ENCODE measurements at places on chromosomes 5 and 9.

GRCh38 chr9:23438299-23438907, 387.6 kb downstream of the ELAVL2 start:
- no peak for DNase-seq

GRCh38 chr9:26722755-26723154, 169.8 kb downstream of the CAAP1 start:
- DNase-seq = no peak

DNA sequence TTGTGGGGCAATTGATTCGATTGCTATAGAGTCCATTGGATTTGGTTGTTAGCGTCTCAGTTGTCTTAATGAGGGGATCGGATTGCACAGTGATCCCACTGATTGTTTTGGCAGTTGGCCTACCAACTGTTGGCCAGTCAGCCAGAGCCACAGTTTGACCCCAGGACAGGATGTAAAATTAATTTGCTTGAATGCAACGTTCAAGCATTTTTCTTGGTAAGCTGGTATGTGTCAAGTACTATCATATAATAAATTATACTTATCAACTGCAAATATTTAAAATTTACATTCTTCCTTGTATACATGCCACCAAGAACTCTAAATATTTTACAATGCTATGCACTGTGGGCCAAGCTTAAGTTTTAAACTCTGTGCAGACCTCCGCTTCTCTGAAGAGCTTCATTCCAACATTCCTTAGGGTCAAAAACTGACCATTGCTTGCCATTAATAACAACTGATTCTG, 80.4 kb upstream of the OSMR start:
- DNase-seq = no peak

DNA sequence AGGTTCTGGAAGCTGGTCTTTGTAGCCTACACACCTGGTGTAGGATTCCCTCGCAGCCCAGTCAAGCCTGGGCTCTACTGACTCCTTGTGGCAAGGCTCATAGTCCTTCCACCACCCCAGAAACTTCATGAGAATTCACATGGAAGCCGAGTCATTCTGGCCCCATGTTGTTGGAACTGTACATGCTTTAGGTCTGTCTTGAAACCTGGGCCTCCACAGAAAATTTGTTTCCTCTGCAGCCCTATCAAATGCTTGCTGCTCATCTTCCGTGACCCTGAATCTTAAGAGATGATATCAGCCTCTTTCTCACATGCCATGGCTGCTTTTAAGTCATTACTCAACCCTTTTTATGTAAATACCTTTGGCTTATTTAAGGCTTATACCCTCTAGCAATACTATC, 113.4 kb upstream of the GRHPR start:
- DNase-seq = no peak

DNA sequence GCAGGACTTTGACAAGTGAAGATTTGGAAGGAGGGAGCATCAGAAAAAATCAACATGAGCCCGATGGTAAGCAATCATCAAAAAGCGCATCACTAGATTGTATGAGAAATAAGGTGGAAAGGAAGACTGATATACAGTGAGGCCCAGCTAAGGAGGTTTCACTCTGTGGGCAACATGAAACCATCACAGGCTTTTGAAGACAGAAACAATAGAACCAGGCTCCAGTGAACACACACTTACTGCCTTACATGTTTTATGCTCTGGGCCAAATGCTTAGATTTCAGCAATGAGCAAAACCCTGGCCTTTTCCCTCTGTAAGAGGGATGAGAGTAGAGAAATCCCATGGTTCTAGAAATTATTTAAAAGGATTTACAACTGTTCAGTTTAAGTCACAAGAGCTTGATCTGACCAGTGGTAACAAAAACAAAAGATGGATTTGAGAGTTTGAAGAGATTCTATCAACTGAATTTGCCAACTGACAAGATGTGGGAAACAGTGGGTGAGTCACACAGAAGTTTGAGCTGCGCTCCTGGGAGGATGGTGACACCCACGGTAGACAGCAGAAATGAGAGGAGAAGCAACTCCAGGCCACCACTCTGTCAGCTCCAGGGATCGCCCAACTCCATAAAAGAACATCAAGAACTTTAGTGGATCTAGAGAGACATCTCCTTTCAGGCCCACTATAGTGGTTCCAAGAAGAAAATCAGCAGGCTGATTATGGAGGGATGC, 261.8 kb downstream of the MCTP1 start:
- DNase-seq = peak; percentile 78

DNA sequence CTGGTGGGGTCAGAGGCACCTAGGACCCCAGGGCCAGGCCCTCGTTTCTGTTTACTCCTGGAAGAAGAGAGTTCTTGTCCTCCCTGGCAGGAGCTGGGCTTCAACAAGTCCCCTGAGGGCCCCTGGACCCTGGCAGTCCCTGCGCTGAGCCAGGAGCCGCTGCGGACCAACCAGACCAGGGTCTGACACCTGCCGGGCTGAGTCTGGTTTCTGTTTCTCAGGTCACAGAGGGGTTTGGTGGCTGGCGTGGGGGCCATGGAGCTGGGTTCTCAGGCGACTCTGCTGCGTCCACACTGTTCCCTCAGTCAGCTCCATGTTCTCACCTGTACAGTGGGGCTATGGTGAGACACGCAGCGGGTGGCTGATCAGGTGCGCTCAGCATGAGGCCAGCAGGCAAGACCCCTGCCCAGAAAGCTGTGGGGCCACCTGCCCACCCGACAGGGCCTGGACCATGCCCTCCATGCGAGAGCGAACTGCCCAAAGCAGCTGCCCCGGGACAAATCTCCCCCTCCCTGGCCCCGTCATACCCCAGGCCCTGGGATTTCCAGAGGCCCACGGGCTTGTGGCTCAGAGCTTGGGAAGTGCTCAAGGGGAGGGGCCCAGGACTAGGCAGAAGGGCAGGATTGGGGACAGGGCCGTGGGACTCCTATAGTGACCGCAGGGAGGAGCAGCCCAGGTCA, 17.9 kb upstream of the NOTCH1 start:
- DNase-seq = no peak

GRCh38 chr9:113899205-113899604, 23.1 kb downstream of the ZNF618 start:
- DNase-seq = no peak

DNA sequence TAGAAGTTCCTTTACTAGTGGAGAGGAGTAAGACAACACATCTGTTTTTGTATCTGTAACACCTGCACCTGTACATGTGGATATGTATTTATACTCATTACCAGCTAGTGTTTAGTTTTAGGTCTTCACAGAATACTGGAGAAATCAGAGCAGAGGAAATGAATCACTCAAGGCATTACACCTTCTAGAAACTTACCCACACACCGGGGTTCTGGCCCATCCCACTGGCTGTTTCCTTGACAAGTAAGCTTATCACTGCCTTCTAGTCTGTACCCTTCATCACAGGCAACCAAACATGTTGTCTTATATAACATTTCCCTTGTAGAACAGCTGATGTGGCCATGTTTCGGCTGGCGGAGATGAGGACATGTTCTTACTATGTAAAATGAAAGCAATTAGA, 76.7 kb downstream of the SVEP1 start:
- no peak for DNase-seq

- no peak for DNase-seq
Measured at GRCh38 chr5:102200861-102201260, 95.2 kb downstream of the SLCO4C1 start.

GRCh38 chr9:86541014-86541570, 186.9 kb upstream of the TUT7 start:
- no peak for DNase-seq

- no peak for DNase-seq
Measured at GRCh38 chr5:102290004-102290403, 6.1 kb downstream of the SLCO4C1 start.

GRCh38 chr9:126327006-126327713, 531 bp downstream of the MVB12B start:
- DNase-seq = no peak

DNA sequence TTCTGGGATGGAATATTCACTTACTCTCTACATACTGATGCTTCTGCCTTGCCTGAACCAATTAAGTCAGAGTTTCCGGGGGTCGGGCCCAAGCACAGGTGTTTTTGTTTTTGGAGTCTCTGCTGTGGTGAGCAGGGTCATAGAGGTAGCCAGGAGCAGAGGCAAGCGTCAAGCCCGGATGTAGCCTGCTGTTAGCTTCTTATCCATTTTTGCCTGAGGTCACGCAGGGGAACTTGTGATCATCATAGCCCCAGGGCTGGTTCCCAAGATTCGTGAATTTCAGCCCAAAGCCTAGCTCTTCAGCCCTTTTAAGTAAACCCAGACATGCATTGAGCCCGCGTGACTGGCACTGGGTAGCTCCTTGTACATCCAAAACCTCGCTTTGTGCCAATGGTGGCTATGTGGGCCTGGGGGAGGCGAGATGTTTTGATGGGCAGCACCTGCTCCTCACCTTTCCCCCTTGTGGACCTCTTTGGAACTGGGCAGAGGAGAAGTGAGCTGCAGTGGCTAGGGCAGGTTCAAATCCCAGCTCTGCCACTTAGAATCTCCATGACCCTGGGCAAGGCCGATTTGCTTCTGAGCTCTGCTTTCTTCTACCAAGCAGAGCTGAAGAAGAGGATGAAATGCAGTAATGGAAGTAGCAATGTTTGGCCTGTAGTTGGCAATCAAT, 33.7 kb downstream of the FGF18 start:
- DNase-seq = no peak

GRCh38 chr5:96079075-96079474, 117.4 kb upstream of the ELL2 start:
- peak; percentile 83 for DNase-seq

GRCh38 chr5:91976451-91976850, 593.3 kb upstream of the ARRDC3 start:
- no peak for DNase-seq

DNA sequence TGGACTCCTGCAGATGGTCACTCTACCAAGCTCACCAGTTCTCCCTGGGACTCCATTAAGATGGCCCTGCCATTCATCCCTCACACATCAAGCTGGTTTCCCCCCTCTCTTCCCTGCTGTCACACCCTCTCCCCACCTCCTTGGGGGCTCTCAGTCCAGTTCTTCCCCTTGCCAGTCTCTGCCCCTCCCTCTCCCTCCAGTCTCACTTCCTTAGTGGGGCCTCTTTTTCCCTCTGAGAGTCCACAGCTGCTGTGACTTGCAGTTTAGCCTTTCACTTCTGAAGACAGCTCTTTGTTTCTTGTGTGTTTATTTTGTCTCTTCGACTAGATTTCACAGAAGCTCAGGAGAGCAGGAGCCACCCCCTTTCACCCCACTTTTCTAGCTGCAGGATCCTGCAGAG, 10.5 kb downstream of the DOCK2 start:
- DNase-seq = peak; percentile 52

DNA sequence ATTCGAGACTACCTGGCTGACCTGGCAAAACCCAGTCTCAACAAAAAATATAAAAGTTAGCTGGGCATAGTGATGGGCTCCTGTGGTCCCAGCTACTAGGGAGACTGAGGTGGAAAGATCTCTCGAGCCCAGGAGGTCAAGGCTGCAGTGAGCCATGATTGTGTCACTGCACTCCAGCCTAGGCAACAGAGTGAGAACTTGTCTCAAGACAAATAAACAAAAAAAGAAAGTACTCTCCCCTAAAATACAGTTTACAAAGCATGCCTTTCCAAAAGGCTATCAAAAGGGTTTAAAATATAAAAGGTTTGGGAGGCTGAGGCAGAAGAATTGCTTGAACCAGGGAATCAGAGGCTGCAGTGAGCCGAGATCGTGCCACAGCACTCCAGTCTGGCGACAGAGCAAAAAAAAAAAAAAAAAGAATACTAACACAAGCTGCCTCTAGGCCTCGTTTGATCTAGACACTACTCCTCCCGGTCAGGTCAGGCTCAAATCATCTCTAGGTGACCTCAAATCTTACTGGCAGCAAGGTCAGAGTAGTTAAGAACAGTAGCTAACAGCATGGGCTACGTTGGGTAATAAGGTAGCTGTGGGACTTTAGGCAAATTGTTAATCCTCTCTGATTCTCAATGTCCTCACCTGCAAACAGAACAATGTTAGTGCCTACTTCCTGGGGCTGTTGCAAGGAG, 9.3 kb downstream of the NAIF1 start:
- no peak for DNase-seq

DNA sequence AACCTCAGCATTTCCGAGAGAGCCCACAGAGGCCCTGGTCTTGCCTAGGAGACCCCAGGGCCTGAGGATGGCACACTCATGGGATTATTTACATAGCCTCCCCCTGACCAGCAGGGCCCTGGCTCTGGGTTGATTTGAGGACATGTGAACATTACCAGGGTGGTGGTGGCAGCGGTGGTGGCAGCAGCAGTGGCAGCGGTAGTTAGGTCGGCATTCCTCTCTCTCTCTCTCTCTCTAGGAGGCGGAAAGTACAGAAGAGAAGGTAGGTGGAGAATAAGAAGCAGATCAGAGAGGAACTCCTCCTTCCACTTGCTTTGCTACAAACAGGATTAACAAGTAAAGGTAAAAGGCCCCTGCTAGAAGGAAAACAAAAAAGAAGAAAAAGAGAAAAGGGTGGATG, 39.3 kb downstream of the B4GALT1 start:
- DNase-seq = no peak

DNA sequence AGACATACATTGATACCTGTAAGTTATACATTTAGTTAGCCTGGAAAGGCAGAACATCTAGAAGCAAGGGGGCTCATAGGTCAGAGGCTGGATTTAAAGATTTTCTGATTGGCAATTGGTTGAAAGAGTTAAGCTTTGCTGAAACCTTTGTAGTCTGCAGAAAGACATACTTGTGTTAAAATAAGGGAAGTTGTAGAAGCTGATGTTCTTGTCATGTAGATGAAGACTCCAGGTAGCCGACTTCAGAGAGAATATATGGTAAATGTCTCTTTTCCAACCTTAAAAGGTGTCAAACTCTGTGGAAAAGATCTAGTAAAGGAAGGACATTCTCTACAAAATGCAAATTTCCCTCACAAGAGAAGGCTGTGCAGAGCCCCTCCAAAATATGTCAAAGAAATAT, 62.9 kb upstream of the ADAMTS16 start:
- DNase-seq = no peak

DNA sequence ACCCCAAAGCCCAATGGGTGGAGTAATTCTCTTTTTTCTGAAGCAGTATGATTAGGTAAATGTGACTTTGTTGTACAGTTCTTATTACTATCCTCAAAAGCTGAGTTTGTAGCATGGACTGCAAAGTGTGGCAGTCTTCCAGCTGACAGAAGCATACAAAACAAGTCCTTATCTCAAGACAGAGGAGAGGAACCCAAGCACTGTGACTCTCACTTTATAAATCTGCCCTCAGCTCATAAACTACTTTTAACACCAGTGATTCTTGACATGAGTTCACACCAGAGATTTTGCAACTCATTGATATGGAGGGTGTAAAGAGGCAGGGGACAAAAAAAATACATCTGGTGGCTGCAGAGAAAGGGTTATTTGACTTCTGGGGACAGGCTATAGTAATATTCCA, 251.6 kb downstream of the NTRK2 start:
- DNase-seq = no peak
